MM.1S (cell line): ENCODE measurements at places on chromosomes 3 and 15.

- no peak for DNase-seq
Measured at GRCh38 chr3:54870423-54870822, 57.4 kb downstream of the LRTM1 start.

DNA sequence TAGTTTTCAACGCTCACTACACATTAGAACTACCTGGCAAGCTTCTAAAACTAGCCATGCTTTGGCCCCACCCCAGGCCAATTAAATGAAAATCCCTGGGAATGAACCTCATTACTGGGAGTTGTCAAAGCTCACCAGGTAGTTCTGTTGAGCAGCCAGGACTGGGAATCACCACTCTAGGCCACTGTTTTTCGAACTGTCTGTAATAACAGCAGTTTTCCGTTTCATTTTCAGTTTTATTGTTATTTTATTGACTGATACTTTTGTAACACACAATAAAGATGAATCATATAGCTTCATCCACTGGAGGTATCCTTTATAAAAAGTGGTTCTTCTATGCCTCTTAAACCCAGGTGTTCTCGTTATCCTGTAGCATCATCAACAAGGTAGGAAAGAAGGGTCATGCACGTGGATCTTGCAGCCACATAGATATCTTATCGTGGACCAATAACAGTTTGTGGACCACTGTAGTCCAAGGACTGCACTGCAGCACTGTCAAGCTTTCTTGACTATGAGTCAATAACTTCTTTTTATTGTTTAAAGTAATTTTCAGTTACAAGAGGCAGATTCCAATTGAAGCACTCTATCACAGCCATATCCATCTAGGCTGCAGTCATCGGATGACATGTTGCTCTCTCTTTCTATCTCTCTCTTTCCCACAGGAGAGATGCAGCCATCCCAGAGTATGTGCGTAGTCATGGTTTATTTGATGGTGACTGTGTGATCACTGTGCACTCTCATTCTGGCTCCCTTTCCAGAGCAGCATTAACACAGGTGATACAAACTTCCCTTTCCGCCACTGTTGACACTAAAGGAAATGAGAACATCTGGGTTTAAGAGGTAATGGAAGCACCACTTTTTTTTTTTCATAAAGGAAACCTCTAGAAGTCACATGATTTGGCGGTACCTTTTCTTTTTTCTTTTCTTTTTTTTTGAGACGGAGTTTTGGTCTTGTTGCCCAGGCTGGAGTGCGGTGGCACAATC, 39.0 kb upstream of the BLM start:
- peak; percentile 32 for DNase-seq

GRCh38 chr3:142366434-142366833, 81.4 kb downstream of the XRN1 start:
- no peak for DNase-seq

DNA sequence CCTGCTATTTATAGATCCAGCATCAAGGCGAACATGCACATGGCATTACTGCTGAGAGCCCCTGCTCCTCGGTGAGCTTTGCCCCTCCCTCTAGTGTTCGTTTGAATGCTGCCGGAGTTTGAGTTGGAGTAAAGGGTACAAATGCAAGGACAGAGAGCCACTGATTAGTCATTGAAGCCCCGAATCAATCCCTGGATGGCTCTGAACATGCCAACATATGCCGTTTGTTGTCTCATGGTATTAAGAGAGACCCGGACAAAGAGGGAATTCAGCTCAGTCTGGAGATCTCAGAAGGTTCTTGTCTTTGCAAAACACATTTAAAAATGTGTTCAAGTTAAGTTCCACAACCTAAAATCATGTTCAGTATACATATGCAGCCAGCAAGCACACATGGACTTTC, 789.2 kb upstream of the NR2F2 start:
- DNase-seq = no peak

- DNase-seq = no peak
Measured at GRCh38 chr15:77376770-77377169, 43.1 kb downstream of the PEAK1 start.

GRCh38 chr3:35500641-35501350, 138.5 kb upstream of the ARPP21 start:
- no peak for DNase-seq

DNA sequence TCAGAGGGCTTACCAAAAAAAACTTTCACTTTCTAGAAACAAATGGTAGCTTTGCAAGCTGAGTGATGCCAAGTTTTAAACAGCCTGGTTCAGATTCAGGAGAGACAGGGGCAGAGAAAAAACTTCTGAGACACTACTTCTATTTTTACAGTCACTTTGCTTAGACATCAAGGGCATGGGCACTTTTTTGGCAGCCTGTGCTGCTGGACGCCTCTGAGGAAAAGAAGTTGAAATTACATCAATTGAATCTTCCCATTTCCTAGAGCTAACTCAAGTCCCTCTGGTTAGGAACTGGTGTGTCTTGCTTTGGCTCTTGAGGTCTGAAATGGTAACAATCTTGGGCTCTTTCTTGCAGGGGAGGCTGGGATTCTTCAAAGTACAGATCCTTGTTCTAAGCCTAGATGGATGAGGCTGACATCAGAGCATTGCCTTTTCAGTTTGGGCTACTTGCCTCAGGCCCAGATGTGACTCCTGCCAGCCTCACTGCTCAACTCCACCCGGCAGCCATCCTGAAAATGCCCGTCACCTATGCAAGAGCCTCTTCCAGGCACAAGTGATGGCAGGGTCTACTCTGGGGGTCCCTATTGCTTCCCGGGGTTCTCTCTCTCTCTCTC, 357.5 kb downstream of the FOXP1 start:
- no peak for DNase-seq

DNA sequence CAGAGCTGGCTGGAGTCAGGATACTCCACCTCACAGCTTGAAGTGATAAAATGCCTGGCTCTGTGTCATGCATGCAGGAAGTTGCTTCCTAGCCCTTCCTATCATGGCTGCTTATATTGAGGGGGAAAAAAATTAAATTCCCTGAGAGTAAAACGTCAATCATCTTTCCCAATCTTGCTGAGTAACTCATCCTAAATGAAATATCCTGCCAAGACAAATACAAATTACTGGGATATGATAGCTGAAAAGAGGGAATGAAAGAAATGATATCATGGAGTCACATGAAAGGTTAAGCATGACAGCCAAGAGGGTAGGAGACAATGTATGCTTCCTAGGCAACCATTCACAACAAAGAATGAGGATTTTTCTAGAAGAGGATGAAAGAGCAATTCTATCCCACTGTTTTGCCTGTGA, 110.6 kb downstream of the ABI3BP start:
- no peak for DNase-seq

- DNase-seq = no peak
Measured at GRCh38 chr15:31540633-31541032, 214.0 kb downstream of the KLF13 start.

- no peak for DNase-seq
Measured at GRCh38 chr3:27025718-27026117, 343.5 kb downstream of the NEK10 start.

DNA sequence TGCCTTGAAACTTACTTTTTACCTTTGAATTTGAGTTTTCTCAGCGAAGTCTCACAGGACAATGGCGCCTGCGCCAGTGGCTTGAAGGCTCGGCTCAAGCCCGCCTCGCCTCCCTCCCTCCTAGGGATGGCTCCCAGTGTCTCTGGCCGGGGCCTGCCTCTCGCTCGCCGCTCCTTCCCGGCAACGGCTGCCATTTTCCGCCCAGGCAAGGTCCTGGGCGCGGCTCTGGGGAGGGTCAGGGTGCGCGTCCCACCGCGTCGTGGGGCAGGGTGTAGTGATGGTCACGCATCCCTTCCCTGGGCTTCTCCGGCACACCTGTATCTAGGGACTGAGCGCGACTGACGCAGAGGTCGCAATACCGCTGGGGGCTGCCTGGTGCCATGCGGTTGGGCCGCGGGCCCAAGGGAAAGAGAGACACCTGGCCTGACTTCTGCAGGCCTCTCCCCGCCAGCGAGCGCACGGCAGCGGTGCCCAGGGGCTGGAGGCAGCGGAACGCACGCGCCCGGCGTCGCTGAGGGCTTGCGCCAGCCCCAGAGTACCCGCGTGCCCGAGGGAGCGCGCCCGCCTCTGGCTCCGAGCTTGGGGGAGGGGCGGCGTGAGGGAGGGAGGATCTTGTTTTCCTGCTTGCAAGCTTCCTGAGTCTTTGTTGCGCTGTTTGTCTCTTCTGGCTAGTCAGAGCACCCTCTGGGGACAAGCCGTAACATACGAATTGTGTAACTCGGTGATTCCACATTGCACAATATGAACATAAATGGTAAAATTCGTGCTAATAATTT, 20.7 kb upstream of the FEM1B start:
- DNase-seq = peak; percentile 92
